ENCODE measurements at places on chromosomes 5 and 9. TPM values are rescaled to one million over a fixed set of nuclear protein-coding genes. Genes with fewer than 3 reads are reported as not detected.

DNA sequence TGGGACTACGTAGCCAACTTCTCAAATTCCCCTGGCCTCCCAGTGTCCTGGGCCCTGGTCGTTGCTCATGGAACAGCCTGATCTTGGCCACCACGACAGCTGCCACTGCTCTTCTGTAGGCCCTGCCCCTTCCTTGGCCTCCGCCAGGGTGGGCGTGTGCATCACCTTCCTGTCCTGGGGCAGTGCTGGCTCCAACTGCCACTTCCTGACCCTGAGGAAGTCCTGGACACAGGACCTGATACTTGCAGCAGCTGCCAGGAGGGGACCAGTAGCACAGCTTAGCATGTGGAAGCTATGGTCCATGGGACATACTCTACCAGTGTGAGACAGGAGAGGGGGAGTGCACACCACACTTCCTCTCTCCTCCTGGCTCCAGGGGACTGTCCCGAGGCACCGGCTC, 145.2 kb downstream of the TENT4A start:
- no peaks in the 10 kb centered on the region for H3K4me1 ChIP-seq
- H3K27ac ChIP-seq: no peak overlapping the region
- H3K36me3 ChIP-seq: no peaks in the 10 kb centered on the region
- no peaks in the 10 kb centered on the region for H3K27me3 ChIP-seq
- H3K4me3 ChIP-seq: no peak overlapping the region

DNA sequence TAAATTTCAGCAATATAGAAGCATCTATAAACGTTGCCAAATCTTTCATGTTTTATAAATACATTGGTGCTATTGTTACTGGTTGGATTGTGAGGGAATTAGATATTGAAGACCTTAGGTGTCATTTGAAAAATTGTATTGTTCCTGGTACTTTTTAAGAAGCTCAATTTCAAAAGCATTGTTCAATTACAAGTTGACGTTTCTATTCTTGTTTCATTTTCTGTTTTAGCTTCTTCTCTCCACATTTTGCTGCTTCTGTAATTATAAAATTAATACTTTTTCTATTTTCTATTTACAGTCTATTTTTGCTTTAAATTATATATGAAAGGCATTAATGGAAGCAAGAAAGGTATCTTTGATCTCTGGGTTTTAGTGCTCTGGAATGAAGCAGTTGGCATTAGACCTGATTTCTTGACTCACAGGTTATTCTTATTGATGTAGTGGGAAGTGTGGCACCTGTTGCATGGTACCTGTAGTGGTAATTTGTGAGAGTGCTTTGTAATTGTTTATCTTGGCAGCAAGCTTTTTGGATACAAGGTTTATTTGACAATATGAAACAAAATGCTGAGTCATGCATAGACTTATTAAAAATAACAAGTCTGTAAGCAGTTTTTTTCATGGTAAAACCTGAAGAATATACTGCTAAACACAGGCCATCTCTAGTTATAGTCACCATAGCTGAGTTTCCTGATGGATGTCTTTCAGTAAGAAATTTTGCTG, 13.2 kb downstream of the MACIR start:
- peaks cover 20% of the 10 kb centered on the region for H3K4me1 ChIP-seq
- no peak overlapping the region for H3K4me3 ChIP-seq
- DNase-seq: no peak
- no peaks in the 10 kb centered on the region for H3K27me3 ChIP-seq
- no peaks in the 10 kb centered on the region for H3K36me3 ChIP-seq

DNA sequence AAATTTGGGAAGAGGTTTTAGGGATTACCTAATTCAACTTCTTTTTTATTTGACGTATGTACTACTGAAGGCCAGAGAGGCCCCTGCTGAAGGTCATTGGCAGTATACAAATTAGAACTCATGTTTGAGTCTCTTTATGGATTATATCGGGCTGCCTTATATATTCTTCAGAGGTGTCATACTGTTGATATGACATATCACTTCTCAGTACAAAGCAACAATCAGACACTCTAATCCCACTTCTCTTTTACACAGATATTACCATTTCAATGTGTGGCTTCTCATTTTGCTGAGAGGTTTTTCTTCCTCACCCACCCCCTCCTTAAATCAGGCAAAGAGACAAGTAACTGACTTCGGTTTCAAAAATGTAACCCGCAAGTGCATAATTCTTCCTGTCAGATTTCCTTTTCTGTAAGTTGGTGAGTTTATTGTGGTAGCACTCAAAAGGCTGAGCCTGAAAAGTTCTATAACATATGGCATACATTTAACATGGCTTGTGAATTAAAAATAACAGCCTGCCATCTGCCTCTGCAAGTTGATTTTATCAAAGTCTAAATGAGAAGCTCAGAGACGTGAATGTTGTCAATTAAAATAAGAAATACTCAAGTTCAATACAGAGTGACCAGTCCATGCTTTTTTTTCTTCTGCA, 163.6 kb upstream of the RORB start:
- H3K4me3 ChIP-seq: no peak overlapping the region
- no peak for DNase-seq
- no peaks in the 10 kb centered on the region for H3K27me3 ChIP-seq
- no peaks in the 10 kb centered on the region for H3K36me3 ChIP-seq
- H3K4me1 ChIP-seq: no peaks in the 10 kb centered on the region

DNA sequence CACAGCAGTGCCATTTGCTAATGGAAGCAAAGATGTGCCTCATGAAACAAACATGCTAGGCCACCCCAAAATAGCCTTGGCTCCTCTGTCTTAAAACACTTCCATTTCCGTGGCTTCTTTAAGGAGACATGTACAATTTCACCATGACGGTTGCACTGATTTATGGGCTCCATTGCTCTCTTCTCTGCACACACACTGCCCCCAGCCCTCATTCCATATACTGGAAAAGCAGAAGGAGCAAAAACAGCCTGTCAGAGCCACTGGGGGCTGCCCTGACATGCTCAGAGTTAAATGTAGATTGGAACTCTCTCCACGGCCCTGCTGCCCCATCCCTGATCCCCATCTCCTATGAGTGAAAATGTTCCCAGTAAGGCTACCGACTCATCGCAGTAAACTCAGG, 114.8 kb downstream of the ROR2 start:
- peak overlapping the region; percentile 64 for H3K27ac ChIP-seq
- H3K4me3 ChIP-seq: no peak overlapping the region
- H3K36me3 ChIP-seq: no peaks in the 10 kb centered on the region
- no peaks in the 10 kb centered on the region for H3K27me3 ChIP-seq

- no peak overlapping the region for H3K4me3 ChIP-seq
- no peaks in the 10 kb centered on the region for H3K36me3 ChIP-seq
- no peaks in the 10 kb centered on the region for H3K27me3 ChIP-seq
- no peak for DNase-seq
- no peak overlapping the region for H3K27ac ChIP-seq
These were observed 163.6 kb downstream of the DOCK8 start for GRCh38 chr9:378263-378662.

GRCh38 chr9:114824110-114824509, 18.3 kb upstream of the TNFSF15 start:
- H3K36me3 ChIP-seq: no peaks in the 10 kb centered on the region
- no peak overlapping the region for H3K4me3 ChIP-seq
- no peaks in the 10 kb centered on the region for H3K4me1 ChIP-seq

- H3K4me3 ChIP-seq: peak overlapping the region; percentile 86
- H3K27ac ChIP-seq: peak overlapping the region; percentile 90
- H3K36me3 ChIP-seq: no peaks in the 10 kb centered on the region
- peaks cover 12% of the 10 kb centered on the region for H3K27me3 ChIP-seq
- H3K4me1 ChIP-seq: peaks cover 8% of the 10 kb centered on the region
These were observed 355 bp downstream of the TLE4 start for GRCh38 chr9:79572032-79572607.

GRCh38 chr5:54388811-54389210, 66.7 kb upstream of the HSPB3 start:
- DNase-seq: no peak
- H3K36me3 ChIP-seq: no peaks in the 10 kb centered on the region
- no peaks in the 10 kb centered on the region for H3K4me1 ChIP-seq
- no peak overlapping the region for H3K4me3 ChIP-seq
- H3K27ac ChIP-seq: no peak overlapping the region

GRCh38 chr5:78677777-78678668, 29.5 kb upstream of the LHFPL2 start:
- no peak overlapping the region for H3K4me3 ChIP-seq
- peak; percentile 40 for DNase-seq
- H3K27ac ChIP-seq: peak overlapping the region; percentile 64
- H3K27me3 ChIP-seq: no peaks in the 10 kb centered on the region
- H3K36me3 ChIP-seq: no peaks in the 10 kb centered on the region

- H3K4me3 ChIP-seq: peak overlapping the region; percentile 80
- H3K27me3 ChIP-seq: no peaks in the 10 kb centered on the region
- no peak for DNase-seq
- peaks cover 34% of the 10 kb centered on the region for H3K4me1 ChIP-seq
These were observed 1.4 kb downstream of the CDC37L1 start for GRCh38 chr9:4680750-4681149.

DNA sequence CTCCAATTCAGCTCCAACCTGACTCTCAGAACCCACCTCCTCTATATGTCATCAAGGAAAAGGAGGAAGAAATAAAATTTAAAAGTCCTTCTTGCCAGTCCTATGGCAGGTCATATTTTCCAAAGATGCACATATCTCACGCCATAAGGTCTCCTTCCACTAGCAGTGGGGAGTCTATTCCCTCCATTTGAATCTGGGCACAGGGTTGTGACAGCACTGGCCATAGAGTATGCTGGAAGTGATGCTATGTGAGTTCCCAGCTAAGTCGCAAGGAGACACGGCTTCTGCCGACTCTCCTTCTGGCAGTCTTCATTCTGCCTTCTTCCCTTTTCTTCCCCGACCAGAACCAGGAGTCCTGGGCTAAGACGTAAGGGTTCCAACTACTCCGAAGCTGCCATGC, 883.9 kb upstream of the DMAC1 start:
- no peak for DNase-seq
- H3K4me1 ChIP-seq: no peaks in the 10 kb centered on the region
- H3K27me3 ChIP-seq: no peaks in the 10 kb centered on the region
- no peaks in the 10 kb centered on the region for H3K36me3 ChIP-seq
- no peak overlapping the region for H3K4me3 ChIP-seq

GRCh38 chr5:33978306-33978705, 6.2 kb downstream of the SLC45A2 start:
- H3K27ac ChIP-seq: no peak overlapping the region
- no peaks in the 10 kb centered on the region for H3K27me3 ChIP-seq

GRCh38 chr9:72022841-72023240, 37.6 kb downstream of the C9orf57 start:
- peak; percentile 25 for DNase-seq
- H3K4me3 ChIP-seq: no peak overlapping the region
- peaks cover 7% of the 10 kb centered on the region for H3K4me1 ChIP-seq
- H3K27ac ChIP-seq: no peak overlapping the region
- no peaks in the 10 kb centered on the region for H3K27me3 ChIP-seq

GRCh38 chr9:107960916-107961315, 471.3 kb upstream of the KLF4 start:
- no peak overlapping the region for H3K27ac ChIP-seq
- H3K36me3 ChIP-seq: no peaks in the 10 kb centered on the region
- H3K27me3 ChIP-seq: no peaks in the 10 kb centered on the region
- no peak overlapping the region for H3K4me3 ChIP-seq
- no peaks in the 10 kb centered on the region for H3K4me1 ChIP-seq

GRCh38 chr9:115237385-115237998, 119.5 kb upstream of the TNC start:
- DNase-seq: no peak
- no peaks in the 10 kb centered on the region for H3K36me3 ChIP-seq
- H3K27me3 ChIP-seq: no peaks in the 10 kb centered on the region
- no peaks in the 10 kb centered on the region for H3K4me1 ChIP-seq
- no peak overlapping the region for H3K4me3 ChIP-seq

DNA sequence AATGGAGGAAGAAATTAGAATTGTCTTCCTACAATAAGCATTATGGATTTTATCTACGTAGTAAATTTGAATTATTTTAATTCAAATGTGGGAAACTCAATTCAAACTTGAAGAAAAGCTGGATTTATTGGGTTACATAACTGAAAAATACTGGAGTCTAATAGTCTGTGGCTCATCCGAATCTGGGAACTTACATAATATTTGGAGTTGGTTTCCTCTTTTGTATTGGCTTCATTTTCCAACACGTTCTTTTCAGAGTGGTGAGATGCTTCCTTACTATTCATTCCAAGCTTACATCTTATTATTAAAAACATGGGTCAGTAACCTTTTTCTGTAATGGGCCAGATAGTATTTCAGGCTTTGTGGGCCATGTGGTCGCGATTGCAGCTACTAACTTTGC, 164.8 kb downstream of the ARHGAP26 start:
- H3K36me3 ChIP-seq: peaks cover 3% of the 10 kb centered on the region
- peaks cover 8% of the 10 kb centered on the region for H3K4me1 ChIP-seq
- no peak for DNase-seq
- H3K4me3 ChIP-seq: no peak overlapping the region
- no peaks in the 10 kb centered on the region for H3K27me3 ChIP-seq

DNA sequence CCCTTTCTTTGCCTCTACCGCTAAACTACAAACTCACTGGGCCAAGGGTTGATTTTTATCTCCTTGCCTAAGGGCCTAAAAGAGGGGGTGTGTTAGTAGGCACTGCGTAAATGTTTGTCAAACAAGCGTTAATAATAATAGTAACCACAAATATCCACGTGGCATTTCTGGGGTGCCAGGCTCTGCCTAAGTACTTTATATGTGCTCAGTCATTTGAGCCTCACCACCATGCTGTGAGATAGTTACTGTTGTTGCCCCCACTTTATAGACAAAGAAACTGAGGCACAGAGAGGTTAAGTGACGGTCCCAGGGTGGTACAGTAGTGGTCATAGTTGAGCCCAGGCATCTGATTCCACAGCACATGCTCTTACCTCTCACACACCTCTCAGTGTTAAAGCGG, 52.4 kb downstream of the ERGIC1 start:
- H3K4me3 ChIP-seq: no peak overlapping the region
- H3K27ac ChIP-seq: peak overlapping the region; percentile 73
- peaks cover 5% of the 10 kb centered on the region for H3K4me1 ChIP-seq
- no peaks in the 10 kb centered on the region for H3K36me3 ChIP-seq

DNA sequence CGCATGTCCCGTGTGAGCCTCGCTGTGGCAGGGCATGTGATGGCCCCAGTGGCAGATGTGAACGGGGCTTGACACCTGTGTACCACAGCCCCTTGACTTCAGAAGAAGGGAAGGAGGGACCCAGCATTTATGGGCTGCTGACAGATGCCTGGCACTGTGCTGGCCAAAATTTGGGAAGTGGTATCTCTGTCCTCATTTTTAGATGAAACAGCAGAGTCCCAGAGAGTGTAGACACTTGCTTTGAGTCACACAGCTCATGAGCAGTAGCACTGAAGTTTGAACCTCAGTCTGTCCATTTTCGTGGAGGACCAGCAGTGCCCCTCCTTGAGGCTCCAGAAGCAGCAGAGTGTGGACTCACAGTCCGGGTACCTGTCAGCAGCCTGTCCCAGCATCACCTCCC, 16.5 kb downstream of the NEK6 start:
- no peak overlapping the region for H3K4me3 ChIP-seq
- no peaks in the 10 kb centered on the region for H3K36me3 ChIP-seq
- H3K27ac ChIP-seq: peak overlapping the region; percentile 73
- peaks cover 60% of the 10 kb centered on the region for H3K4me1 ChIP-seq
- no peaks in the 10 kb centered on the region for H3K27me3 ChIP-seq

Gene JAKMIP2
- total RNA-seq: 0.41 TPM

Gene SPOCK1
- 8.6 TPM for total RNA-seq

Gene GPX3
- 262 TPM for total RNA-seq

Gene PCDHGA2
- total RNA-seq: 1.9 TPM

Gene GABRA6
- total RNA-seq: not detected

Gene MSMP
- not detected for total RNA-seq

Gene PIP5K1B
- total RNA-seq: 63.0 TPM
